ENCODE measurements at places on chromosomes 5 and 9.

GRCh38 chr5:121164632-121165031, 687.0 kb upstream of the FTMT start:
- DNase-seq: no peak

GRCh38 chr5:40277161-40277906, 402.4 kb upstream of the PTGER4 start:
- no peak for DNase-seq

DNA sequence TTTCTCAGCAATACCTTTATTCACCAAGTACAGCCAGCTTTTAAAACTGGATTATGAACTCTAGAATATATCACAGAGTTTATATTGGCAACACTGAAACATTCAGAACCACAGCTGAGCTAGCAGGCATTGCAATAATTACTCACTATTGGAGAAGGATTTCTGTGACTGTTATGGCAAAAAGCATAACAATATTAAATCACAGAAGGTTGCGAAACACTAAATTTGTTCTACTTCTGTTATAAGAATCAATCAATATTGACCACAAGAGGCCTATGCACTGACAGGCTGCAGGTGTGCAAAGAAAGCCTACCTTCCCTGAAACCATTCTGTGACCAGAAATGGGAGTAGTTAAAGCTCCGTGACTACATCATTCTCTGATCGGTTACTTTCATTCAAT, 59.2 kb downstream of the AP3B1 start:
- no peak for DNase-seq

DNA sequence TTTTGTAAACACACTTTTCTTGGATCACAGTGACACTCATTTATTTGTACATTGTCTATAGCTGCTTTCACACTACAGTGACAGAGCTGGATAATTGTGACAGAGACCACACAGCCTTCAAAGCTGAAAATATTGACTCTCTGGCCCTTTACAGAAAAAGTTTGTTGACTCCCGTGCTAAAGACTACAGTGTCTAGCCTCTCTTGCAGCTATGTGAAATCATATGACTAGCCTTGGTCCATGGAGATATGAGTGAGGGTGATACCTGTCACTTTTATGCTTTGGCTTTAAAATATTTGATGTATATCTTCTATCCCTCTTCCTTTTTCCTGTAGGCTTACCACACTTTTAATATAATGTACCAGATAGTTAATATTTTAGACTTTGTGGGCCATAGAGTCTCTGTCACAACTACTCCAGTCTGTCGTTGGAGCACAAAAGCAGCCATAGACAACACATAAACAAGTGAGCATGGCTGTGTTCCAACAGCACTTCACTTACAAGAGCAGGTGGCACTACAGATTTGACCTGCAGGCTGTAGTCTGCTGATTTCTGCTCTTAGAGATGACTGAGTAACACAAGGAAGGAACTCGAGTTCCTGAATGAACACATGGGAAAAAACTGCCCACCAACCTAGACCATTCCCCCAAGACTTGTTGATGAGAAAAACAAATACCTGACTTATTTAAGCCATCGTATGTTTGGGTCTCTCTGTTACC, 73.5 kb upstream of the ANKRD55 start:
- no peak for DNase-seq

DNA sequence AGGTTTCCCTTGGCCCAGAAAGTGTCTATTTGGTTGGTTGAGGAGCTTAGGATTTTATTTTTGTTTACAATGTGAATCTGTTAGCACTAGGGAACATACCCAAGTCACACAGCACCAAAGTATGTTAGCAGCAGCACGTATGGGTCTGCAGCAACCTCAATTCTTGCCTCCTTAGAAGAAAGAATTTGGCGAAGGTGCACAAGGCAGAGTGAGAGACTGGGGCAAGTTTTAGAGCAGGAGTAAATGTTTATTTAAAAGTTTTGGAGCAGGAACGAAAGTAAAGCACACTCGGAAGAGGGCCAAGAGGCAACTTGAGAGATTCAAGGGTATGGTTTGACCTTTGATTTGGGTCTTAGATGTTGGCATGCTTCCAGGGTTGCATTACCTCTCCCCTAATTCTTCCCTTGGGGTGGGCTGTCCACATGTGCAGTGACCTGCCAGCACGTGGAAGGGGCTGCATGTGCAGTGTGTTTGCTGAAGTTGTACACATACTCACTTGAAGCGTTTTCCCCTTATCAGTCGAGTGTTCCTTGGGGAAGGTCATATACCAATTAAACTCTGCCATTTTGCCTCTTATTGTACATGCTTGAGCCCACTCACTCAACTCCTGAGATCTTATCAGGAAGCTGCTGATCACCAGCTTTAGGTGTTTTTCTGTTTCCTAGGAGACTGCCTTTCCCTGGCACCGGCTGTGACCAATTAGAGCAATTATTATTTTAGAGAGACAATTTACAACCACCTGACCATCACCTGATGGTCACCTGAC, 64.9 kb upstream of the SHC3 start:
- no peak for DNase-seq

GRCh38 chr5:119343766-119344165, 12.1 kb upstream of the TNFAIP8 start:
- no peak for DNase-seq

GRCh38 chr5:117809251-117809650, 1179.1 kb downstream of the DTWD2 start:
- DNase-seq: no peak

DNA sequence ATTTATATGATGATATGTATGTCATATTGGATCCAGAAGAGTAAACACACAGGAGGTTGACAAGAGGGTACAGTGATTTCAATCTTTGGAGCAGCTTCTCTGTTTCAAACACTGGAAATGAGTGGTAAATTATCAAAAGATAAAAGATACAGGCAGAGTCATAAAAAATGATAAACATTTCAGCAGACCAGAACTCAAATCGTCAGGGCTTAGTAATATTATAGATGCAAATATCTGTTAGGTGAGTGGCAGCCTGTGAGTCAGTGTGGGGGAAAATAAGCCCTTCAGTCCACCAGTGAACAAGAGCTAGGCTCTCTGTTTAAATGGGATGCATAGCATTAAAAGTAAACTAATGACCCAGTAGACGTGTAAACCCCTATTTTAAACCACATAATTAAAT, 1378.1 kb downstream of the EFNA5 start:
- no peak for DNase-seq

DNA sequence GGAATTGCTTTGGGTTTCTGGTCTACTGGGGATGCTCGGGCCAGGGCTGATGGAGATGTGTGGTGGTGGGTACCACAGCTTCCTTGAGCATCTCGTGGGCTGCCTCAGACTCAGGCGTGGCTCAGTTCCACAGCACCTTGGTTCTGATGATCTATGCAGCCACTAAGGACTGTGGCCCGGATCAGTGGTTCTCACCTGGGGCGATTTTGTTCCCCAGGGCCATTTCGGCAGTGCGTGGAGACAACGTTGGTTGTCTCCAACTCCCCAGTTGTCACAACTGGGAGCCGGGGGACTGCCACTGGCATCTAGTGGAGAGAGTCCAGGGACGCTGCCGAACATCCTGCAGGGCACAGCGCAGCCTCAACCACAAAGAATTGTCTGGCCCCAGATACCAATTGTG, 47.7 kb downstream of the FGF18 start:
- no peak for DNase-seq

DNA sequence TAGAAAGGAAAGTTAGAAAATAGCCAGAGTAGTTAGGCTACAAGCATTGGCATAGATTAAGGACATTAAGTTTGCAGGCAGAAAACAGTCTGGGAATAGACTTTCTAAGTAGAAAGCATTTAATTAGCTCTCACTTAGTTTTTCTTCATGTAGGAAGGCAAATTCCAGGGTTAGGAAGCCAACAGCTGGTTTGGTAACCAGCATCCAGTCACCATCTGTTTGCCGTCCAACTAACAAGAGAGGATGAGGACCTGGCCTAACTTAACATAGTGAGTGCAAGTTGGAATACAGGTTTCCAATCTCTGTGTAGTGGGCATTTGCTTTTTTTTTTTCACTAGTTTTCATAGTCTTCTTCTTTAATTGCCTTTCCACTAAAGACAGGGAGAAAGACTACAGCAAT, 121.7 kb upstream of the NR3C1 start:
- DNase-seq: no peak

DNA sequence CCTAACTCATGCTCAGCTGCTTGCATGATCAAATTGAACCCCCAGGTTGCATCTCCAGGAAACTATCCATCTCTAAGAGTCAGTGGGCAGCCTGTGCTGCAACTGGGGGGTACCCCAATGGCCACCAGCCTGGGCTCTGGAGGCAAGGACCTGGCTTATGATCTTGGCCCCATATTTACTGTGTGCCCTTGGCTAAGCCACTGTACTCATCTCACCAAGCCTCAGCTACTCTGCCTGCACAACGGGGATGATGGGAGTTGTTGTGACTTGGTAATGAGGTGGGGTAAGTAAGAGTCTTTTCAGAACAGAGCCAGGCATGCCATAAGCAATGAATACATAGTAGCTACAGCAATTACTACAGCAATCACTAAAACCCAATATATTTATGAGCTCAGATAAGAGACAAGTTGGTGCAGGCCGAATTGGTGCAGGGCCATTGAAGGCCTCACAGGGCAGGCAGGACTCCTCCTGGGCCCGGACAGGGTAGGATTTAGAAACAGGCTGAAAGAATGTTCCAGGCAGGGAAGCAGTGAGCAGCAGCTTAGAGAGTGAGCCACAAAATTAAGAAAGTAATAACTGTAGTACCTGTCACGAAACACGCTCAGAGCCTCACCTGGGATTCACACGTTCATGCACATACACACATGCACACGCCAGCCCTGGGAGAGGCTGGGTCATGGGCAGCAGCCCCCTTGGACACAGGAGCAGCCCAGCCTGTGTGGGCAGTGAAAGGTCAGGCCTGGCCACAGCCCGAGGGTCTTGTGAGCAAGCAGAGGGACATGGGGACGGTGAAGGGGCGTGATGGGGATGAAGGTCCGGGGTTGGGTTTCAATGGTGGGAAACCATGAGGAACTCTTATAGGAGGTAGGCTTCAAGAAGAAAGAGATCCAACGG, 74.1 kb downstream of the PAX5 start:
- DNase-seq: no peak

GRCh38 chr9:68619072-68619471, 78.4 kb upstream of the TMEM252 start:
- no peak for DNase-seq

- DNase-seq: no peak
These were observed 32.9 kb downstream of the NSG2 start for GRCh38 chr5:174078416-174078815.

- DNase-seq: no peak
These were observed 361.4 kb upstream of the RPS23 start for GRCh38 chr5:82639393-82640144.

DNA sequence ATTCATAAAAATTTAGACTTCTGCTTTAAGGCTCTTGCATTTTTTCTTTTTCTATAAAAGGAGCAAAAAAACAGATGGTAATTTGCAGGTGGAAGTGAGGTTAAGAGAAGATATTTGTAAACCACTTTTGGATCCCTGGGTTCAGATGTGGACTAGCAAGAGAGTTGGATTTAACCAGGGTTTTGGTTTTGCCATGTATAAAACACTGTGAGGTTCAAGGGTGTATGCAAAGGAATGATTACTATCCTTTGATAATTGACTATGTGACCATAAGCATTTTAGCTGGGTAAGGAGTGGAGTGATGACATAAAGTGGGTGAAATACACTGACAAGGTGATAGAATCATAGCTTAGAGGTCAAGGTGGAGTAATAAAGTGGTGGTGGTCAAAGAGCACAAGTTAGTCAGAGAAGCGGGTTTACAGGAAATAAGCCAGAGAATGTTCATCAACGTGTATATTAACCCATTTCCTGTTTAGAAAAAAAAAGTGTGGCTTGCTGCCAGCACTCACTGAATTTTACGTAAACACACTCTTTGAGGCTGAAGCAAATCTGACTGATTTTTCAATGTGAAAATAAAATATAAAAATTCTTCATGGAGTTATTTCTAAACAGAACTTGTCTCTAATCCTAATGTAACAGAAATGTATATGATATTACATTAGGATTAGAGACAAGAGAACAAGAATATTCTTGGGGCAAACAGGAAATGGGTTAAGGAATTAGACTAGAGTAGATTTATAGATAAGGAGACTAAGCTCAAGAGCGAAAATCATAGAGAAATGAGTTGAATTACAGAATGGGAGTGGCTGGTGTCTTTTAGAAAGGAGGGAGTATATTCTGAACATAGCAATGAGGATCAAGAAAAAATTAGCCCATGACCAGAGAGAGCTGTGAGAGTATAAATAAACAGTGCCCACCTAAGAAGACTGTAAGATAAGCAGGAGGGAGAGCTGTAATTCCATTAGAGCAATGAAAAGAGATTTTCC, 74.5 kb downstream of the CDKN2A start:
- no peak for DNase-seq

GRCh38 chr9:35919212-35920008, 10.1 kb downstream of the SPAAR start:
- no peak for DNase-seq

GRCh38 chr9:12814877-12815237, 40.0 kb downstream of the LURAP1L start:
- DNase-seq: no peak

DNA sequence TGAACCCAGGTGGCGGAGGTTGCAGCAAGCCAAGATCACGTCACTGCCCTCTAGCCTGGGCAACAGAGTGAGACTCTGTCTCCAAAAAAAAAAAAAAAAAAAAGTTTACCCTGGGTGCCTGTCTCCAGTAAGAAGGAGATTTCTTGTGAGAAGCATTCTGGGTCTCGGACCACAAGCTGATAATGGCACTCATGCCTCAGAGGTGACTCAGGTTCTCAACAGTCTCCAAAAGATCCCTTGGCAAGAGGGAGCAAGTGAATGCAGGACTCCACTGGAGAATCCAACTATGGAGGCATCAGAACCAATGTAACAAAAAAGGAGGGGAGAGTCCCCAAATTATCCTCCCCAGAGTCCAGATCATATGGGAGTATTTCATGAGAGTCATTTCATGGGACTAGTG, 106.0 kb upstream of the LRRTM2 start:
- no peak for DNase-seq

DNA sequence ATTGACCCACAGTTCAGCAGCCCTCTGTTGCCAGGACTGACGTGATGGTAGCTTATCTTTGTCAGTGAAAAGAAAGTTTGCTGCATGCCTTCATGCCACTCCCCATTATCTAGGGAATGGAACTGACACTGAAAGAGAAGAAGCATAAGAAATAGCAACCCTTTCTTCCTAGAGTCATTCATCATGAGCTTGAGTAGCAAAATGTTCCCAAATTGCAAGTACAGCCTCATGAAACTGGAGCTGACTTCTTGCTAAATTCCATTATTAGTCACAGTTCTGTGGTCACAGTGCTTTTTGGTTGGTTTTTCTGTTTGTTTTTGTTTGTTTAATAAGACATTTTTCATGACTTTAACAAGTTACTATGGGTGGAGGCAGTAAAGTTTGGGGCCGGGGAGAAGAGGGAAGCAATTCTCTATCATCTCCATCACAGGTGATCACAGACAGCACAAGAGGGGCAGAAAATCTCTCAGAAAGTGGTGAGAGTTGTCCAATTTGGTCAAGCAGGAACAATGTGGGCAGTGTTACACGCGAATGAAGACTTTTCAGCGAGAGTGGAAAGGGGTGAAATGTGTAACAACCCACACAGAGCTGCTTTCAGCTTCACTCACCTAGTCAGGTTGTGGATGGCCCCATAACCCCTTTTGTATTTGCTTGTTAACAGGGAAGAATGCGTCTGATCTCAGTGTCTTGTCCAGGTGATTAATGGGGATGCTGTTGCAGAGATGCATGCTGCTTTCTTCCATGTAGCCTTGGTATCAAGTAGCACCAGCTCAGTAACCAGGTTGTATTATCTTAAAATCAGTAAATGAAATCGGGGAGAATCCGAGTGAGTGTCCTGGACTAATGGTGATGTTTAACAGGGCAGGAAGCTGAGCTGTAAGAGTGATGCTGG, 440.4 kb downstream of the DMRT2 start:
- no peak for DNase-seq
